Effector memory CD4-positive, alpha-beta T cell (primary cell): ENCODE measurements at places on chromosomes 7 and 10.

- DNase-seq: no peak
Observed at GRCh38 chr7:117937753-117938483, 64.7 kb upstream of the CTTNBP2 start.

DNA sequence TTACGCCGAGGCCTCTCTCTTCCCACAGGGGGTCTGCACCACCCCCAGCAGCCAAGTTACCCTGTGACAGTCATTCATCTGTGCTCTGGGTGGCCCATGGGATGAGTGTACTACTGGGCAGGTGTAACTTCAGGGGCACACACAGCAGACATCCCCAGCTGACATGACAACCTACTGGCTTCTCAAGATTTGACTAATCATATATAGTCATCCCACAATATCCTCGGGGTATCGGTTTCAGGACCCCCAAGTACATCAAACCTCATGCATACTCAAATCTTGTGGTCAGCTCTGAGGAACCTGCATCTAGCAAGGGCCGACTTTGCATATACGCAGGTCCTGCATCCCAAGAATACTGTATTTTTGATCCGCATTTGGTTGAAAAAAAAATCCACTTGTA, 336.9 kb upstream of the C7orf33 start:
- no peak for DNase-seq

DNA sequence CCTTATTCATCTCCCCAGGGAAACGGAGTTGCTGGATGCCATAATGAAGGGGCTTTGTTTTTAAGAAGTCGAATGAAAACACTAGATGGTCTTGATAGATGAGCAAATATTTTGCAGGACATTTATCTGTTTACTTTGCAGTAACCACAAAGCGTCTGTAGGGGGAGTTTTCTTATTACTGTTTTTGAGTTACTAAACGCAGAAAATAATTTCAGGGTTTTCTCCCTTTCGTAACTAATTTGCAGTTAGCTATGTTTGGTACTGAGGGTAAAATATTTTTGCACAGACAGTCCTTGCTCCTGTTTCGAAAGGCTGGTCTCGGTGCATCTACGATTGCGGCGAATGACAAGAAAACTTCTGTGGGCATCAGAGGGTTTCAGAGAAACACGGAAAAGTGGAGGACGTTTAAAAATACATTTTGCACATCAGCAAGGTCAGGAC, 505.6 kb upstream of the MKI67 start:
- no peak for DNase-seq

- no peak for DNase-seq
Observed at GRCh38 chr10:56135828-56136227, 225.2 kb downstream of the ZWINT start.

GRCh38 chr10:80526218-80526617, 11.5 kb upstream of the SH2D4B start:
- no peak for DNase-seq

DNA sequence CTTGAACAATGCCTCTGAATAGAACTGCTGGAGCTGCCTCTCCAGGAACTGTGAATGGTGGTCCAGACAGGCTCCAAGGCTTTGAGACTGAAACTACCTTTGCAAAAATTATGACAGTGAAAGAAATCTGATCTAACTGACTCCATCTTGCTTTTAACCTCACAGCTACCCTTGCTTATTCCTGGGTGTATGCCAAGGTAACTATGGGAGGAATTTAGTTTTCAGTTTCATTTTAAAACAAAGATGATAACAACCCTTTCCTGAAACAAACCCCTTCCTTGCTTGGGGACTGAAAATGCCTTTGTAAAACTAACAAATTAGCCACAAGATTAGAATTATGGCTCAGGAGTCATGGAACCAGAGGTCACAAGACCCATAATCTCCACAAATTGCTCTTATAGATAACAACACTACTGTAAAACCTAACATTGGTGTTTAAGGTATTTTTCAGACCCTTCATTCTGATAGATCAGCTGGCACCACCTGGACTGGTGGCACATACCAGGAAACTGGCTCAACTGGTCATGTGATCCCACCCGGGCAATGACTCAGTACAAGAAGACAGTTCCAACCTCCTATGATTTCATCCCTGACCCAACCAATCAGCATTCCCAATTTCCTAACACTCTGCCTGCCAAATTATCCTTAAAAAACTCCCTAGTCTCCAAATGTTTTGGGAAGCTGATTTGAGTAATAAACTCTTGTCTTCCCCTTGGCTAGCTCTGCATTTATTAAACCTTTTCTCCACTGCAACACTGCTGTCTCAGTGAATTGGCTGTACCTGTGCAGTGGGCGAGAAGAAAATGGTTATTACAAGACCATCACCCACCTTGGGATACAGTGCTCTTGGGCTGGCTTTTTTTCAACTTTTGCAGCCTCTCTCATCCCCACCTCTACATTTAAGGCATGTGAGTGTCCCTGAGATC, 608.1 kb downstream of the TYW1 start:
- no peak for DNase-seq

DNA sequence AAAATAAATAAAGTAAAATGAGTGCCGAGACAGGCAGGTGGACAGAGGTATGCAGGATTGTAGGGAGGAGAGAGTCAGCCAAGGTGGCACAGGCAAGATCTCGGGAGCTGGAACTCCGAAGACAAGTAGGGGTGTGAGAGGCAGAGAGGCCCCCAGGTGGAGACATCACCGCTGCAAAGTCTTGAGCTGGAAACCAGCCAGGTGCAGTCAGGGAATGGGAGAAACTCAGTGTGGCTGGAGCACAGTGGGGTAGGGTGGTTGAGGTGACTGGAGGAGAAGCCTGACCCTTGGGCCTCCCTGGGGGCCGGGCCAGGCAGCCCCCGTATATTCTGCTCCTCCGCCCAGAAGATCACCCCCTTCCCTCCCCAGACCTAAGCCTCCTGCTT, 4.2 kb downstream of the EPHB4 start:
- no peak for DNase-seq

DNA sequence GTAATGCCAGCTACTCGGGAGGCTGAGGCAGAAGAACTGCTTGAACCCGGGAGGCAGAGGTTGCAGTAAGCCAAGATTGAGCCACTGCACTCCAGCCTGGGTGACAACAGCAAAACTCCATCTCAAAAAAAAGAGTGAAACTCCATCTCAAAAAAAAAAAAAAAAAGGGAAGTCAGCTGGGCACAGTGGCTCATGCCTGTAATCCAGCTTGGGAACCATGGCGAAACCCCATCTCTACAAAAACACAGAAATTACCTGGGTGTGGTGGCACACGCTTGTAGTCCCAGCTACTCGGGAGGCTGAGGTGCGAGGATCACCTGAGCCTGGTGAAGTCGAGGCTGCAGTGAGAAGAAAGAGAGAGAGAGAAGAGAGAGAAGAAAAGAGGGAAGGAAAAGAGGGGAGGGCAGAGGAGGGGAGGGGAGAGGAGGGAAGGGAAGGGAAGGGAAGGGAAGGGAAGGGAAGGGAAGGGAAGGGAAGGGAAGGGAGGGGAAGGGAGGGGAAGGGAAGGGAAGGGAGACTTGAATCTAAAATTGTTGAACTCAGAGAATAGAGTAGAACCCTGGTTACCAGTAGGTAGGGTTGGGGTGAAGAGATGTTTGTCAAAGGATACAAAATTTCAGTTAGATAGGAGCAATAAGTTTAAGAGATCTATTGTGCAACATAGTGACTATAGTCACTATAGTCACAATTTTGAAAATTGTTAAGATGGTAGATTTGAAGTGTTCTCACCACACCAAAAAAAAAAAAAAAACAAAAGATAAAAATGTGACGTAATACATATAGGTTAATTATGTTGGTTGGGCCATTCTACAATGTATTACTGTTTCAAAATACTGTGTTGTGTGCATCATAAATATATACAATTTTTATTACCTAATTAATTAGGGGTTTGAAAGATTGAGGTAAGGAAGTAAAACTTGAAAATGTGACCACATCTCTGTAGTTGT, 2.5 kb downstream of the SLC16A9 start:
- no peak for DNase-seq

DNA sequence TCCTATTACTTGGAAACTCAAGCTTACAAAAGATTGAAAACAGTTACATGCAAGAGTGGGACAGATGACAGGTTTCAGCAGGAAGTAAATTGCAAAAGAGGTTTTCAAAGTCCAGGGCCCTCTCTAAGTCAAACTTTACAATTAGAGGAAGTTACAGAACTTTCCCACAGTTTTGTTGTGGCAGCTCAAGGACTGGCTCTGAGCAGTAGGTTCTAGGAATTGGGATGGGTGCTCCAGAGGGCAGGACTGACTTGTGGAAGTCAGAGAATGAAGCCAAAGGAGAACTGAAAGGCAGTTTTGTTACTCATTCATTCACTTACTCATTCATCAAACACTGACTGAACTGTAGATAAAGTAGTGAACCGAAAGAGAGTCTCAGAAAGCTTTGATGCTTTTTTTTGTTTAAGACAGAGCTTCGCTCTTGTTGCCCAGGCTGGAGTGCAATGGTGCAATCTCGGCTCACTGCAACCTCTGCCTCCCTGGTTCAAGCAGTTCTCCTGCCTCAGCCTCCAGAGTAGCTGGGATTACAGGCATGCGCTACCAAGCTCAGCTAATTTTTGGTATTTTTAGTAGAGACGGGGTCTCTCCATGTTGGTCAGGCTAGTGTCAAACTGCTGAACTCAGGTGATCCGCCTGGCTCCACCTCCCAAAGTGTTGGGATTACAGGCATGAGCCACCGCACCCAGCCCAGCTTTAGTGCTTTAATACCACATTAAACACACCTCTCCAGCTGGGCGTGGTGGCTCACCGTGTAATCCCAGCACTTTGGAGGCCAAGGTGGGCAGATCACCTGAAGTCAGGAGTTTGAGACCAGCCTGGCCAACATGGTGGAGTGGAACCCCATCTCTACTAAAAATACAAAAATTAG, 66.8 kb upstream of the CCNJ start:
- no peak for DNase-seq

GRCh38 chr10:47452495-47453140, 31.3 kb downstream of the ANXA8 start:
- no peak for DNase-seq

GRCh38 chr7:123692471-123692877, 36.8 kb downstream of the LMOD2 start:
- DNase-seq: no peak

DNA sequence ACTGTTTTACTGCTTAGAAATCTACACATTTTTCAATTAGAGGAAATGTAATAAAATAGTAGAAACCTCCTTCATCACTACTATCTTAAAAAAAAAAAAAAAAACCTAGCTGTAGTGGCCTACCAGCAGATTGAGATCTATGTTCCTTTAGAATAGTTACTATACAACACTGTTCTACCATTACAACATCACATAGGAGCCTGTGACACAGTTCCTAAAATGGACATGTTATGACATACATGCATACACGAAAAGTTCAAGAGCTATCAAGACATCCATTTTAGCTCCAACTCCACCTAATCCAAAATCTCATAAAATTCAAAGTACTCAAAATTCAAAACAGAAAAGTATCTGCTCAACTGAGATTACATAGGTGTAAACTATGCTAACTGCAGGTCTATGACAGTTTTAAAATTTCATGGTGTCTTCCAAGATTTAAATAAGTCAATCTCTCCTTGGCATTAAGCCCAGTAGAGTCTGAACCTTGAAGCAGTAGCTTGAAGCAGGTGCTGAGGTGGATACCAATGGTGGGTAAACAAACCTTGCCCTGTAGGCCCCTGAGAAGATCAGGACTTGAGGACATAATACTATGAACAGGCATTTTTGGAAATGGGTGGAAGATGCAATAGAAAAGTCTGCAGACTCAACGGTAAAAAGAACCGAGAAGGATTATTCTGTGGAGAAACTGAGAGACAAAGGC, 17.0 kb downstream of the CACUL1 start:
- DNase-seq: no peak

DNA sequence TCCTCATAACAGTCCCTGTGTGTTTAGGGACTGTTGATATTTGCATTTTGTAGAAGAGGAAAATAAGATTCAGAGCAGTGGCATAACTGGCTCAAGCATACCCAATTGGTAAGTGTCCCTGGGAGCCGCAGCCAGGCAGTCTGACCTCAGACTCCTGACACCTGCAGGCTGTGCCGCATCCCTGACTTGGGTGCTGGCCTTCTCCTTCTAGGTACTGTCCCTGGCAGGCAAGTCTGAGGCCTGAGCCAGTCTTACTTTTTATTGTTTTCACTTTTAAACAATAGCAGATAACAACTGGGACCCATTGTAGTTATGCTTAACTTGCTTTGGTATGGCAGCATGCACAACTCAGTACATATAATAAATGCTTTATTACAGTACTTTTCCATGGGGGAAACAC, 717.0 kb downstream of the KCNMA1 start:
- no peak for DNase-seq

- DNase-seq: no peak
Observed at GRCh38 chr7:51224811-51225595, 91.6 kb downstream of the COBL start.

- no peak for DNase-seq
Observed at GRCh38 chr7:90347759-90348158, 1.2 kb downstream of the GTPBP10 start.

- peak; percentile 59 for DNase-seq
Observed at GRCh38 chr7:151315038-151315655, 26.5 kb upstream of the NUB1 start.

GRCh38 chr10:49627644-49628247, 13.9 kb downstream of the CHAT start:
- DNase-seq: no peak
